Activated T-cell treated with anti-CD3 and anti-CD28 coated beads, Interleukin-2, amount 50 U/mL, for 24 hours (primary cell): ENCODE measurements at places on chromosomes 11 and 22.

- no peak for DNase-seq
Measured at GRCh38 chr22:40363059-40363458, 7.3 kb upstream of the SGSM3 start.

DNA sequence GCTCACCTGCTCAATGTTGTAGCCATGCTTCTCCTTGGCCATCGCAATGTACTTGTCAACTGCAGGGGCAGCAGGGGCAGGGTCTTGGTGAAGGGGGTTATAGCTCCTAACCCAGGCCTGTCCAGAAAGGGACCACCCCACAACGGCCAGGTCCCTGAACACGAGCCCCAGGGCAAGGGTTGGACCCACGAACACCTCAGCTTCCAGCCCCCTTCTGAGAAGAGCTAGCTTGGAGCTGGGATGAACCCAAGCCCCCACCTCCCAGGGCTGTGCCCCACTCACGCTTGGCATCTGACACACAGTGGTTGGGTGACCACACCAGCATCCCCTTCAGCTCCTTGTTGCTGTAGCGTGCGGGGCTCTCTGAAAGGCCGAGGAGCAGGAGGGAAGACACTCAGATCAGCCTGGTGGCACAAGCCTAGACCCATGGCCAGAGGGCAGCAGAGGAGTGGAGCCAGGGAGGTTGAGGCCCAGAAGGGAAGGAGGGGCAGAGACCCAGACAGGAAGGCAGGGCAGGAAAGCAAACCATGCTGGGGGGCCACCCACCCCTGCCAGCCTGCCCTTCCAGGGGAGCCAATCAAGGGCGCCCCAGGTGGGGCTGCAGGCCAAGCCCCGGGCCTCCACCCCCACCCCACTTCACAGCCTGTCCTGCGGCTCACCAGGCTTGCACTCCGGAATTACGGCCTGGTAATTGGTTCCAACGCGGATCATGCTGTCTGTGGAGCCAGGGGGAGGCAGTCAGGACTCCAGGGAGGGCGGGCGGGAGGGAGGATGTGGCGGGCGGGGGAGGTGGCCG lies 1.9 kb downstream of the RCOR2 start:
- no peak for DNase-seq

DNA sequence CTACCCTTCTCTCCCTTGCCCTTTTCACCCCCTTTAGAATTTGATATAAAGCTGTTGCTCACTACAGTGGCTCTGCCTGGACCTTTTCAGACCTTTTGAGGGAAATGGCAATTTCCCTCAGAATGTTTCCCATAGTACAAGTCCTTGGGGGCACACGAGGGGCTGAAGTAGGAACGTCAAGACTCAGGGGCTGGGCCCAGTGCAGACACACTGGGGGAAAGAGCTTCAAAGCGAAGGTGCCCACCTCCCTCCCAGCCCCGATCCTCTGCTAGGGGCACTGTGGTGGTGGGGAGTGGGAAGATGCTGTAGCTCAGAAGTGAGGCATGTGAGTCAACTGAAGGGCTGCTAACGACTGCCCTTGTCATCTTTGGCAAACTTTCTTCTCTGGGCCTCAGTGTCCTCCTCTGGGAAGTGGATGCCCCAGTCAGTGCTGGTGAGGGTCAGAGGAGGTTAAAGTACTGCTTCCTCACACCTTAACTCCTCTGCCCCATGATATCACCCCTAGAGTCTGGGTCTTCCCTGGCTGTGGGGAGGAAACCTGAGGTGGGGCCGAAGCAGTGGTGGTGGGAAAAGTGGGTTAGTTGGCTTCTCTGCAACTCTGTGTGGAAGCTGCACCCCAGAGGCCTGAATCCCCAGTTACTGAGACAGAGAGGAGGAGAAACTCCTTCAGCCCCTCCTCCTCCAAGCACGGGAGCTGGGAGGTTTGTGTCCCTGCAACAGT lies 425.3 kb upstream of the B3GAT1 start:
- no peak for DNase-seq

DNA sequence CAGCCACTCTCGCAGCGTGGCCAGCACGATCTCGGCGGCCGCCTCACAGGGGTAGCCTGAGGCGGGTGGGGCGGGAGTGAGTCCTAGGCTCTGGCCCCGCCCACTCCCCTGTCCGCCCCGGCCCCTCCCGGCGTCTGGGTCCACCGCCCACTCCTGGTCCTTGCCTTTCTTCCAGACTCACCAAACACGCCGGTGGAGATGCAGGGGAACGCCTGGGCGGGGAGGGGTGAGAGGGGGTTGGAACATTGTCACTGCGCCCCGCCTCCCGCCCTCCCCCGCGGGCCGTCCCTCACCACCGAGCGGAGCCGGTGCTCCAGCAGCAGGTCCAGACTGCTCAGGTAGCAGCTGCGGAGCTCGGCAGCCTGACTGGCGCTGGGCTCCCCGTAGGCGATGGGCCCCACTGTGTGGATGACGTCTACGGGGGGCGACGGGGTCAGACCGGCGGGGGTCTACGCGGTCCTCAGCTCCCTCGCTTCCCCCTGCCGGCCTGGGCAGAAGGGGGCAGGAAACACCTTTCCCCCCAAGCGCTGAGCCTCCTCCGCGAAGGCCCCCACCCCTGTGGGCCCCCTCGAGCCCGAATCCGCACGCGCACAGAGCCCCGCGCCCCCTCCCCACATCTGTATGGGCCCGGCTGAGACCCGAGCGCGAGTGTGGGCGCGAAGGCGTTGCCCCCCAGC lies 13.2 kb downstream of the OTUB1 start:
- DNase-seq: peak; percentile 82

DNA sequence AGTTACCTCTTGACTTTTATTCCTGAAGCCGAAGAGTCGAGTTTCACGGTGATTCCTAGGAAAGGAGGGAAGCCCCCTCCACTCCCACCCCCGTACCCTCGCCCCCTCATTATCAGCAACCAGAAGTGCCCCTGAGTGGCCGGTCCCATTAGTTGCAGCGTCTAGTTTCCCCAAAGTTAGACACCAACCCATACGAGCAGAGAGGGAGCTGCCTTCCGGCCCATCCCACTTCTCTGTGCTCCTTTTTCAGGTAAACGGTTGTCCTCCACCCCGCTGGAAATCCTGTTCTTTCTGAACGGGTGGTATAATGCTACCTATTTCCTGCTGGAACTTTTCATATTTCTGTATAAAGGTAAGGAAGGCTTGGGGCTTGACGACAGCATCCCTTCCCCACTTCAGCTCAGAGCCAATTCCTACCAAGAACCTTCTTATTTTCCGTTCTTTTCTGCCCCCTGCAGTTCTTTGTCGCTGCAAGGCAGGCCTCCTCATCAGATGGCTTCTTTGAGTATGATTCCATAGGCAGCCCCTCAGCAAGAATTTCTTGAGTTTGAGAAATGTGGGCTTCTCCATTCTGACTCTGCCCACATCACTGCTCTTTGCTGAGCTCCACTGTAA lies 701 bp downstream of the TMEM216 start:
- no peak for DNase-seq

DNA sequence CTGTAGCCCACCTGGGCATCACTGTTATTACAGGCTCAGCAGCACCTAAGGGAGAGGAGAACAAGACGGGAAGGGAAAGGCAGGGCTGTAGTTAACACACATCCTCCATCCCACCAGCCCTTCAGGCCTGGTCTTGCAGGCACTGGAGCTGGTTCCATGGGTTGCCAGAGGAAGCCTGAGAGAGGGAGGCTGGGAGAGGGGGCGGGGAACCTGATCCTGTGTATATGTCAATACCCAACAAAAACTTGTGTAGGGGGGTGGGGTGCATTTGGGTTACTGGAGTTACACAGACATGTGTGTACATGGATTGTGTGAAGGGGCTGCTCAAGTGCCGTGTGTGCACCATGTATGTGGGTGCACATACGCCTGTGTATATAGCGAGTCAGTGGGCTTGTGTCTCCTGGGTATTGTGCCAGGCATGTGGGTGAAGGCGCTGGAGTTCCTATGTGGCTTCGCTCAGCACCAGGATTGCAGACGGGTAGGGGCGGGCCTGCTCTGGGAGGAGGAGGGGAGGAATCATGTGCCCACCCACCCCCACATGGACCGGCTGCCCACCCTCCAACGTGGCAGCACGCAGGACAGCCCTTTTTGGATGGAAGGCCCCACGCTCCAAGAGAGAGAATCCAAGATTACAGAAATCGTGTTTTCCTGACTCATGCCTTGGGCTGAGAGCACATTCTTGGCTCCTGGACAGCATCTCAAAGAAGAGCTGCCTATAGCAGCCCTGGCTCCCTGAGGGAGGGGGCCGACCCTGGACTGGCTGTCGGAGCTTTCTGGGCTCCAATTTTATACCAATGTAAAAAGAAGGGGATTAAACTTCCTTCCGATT lies 4.2 kb upstream of the SERPINH1 start:
- DNase-seq: no peak

DNA sequence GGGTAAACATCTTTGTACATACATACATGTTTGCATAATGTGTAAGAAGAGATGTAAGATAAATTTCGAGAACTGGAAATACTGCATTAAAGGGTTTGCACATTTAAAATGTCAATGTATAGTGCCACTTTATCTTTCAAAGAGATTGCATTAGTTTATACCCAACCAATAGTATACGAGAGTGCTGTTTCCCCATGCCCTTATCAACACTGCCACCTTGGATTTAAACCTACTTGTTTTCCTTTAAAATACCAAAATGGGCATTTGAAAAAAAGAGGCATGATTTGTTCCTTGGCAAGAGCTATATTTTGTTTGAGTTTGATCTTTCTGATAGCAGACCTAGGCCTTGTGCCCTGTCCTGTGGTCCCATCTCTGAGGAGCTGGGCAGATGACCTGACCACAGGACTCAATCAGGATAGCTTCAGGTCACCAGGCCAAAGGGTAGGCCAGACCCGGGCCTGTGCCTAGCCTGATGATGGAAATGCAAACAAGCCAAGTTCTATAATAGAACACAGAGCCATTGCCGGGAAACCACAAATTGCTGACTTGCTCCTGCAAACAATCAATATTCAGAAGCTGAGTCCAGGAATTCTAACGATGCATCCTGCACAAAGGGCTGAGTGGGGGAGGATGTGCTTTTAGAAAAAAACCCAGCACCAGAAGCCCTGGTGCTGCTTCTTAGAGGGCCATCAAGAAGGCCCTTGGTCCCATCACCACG lies 16.9 kb upstream of the ALG8 start:
- DNase-seq: no peak

DNA sequence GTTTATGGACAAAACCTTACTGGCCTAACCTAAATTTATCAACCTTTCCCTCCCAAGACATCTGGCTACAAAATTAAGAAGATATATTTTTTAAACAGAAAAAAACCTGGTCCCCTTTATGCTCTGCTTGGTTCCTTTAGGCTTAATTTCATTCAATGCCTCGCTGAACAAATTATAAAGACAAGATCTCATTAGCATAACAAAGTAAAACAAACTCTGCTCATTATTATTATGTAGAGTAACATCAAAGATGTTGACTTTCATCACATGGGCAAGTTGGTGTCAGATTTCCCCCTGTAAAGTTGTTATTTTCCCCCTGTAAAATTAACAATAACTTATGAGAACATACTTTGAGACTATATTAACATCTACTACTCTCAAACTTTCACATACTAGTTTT lies 11.0 kb downstream of the RRAS2 start:
- DNase-seq: no peak

DNA sequence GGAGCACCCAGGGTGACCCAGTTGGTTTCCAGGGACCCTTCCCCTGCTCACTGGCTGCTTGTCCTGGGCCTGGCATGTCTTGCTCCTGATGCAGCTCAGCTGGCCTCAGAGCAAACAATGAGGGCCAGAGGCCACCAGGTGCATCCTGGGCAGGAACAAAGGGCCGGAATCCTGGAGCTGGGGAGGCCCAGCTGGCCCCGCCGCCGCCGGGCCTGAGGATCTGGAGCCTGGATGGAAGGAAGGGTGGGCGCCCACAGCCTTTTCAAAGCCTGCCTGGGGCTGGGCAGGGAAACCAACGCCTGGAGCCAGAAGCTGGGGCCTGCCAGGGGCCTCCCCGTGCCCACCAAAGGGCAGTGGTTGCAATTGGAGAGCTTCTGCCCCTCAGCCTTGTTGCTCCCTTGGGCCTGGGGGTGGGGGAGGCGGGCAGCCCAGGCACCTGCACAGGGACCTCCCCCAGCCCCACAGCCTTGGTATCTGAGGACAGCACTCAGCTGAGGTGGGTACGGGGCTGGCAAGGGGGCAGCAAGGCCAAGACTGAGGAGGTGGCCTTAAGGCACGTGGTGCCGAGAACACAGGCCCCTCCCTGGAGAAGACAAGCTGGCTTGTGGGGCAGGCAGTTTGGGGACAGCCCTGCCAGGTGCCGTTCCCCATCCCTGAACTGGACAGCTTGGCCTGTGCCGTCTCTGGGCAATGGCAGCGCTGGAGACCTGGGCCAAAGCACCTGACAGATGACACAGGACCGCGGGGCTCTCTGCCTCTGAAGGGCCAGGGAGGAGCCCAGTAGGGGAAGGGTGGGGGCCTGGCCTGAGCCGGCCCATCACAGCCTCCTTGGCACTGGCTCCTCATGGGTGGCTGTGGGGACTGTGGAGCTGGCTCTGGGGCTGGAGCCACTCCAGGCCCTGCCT lies 7.1 kb upstream of the ADORA2A start:
- no peak for DNase-seq

GRCh38 chr11:75812542-75813040 lies 2.4 kb upstream of the UVRAG start:
- DNase-seq: no peak

DNA sequence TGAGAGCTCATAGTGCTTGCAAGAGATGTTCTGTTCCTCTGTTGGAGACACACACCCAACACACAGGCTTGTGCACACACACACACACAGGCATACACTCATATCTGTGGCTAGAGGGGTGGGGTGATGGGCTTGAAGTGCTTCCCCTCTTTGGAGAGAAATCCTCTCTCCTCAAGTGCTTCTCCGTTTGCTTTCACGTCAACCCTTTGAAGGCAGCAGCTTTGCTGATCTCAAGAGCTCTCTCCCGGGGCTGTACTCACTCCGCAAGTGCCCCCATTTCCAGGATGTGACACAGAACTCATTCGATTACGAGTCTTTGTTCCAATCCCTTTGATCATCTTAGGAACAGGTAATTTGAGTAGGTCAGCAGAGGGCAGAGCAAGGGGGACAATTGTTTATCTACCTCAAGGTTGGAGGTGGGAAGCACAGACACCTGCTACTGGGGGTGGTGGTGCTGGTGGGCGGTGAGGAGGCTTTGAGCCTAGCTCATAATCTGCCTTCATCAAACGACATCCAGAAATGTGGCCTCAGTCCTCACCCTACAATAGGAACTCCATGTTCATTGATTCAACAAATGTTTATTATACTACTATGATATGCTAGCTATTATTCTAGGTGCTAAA lies 529.8 kb upstream of the CADM1 start:
- no peak for DNase-seq

GRCh38 chr11:83528877-83529276 lies 242.7 kb upstream of the CCDC90B start:
- DNase-seq: no peak

GRCh38 chr11:86101941-86102407 lies 33.1 kb upstream of the PICALM start:
- no peak for DNase-seq

GRCh38 chr22:33835265-33835664 lies 85.0 kb downstream of the LARGE1 start:
- no peak for DNase-seq

- DNase-seq: no peak
Measured at GRCh38 chr11:111812211-111812610, 46.0 kb upstream of the PPP2R1B start.

GRCh38 chr11:12114193-12115033 lies 4.0 kb downstream of the MICAL2 start:
- DNase-seq: no peak

- DNase-seq: no peak
Measured at GRCh38 chr11:122642971-122643370, 12.6 kb upstream of the UBASH3B start.
